ENCODE measurements at places on chromosomes 7 and 10.
A peak's percentile ranks its signal among the peaks of the same experiment; 100 is the strongest.

GRCh38 chr7:96052289-96052688 lies 269.6 kb downstream of the SLC25A13 start:
- DNase-seq: no peak

DNA sequence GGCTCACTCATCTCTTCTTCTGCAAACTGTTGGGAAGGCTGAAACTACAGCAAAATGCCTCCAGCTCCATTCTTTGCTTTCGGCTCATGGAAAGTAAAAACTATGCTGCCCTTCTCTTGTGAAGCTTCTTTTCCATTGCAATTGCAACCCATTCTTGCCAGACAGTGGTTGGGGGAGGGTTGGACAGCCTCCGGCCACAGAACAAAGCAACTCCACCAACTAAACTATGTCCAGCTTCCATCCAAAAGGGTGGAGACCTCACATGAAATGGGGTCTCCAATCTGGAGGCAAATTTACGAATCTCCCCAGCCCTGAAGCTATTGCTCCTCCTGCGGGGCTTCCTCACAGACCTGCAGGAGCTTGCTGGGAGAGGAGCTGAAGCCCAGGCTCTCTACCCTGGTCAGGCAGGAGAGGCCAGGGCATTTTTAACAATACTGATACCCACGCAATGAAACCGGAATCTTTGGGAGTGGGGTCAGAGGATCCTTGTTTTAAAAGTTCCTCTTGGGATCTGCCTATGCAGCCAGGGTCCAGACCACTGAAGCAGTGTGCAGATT lies 549 bp downstream of the GPNMB start:
- no peak for DNase-seq

- no peak for DNase-seq
Observed at GRCh38 chr7:69981646-69982045, 383.4 kb downstream of the AUTS2 start.

GRCh38 chr7:142669074-142669654 lies 80.1 kb upstream of the PRSS1 start:
- peak; percentile 38 for DNase-seq

DNA sequence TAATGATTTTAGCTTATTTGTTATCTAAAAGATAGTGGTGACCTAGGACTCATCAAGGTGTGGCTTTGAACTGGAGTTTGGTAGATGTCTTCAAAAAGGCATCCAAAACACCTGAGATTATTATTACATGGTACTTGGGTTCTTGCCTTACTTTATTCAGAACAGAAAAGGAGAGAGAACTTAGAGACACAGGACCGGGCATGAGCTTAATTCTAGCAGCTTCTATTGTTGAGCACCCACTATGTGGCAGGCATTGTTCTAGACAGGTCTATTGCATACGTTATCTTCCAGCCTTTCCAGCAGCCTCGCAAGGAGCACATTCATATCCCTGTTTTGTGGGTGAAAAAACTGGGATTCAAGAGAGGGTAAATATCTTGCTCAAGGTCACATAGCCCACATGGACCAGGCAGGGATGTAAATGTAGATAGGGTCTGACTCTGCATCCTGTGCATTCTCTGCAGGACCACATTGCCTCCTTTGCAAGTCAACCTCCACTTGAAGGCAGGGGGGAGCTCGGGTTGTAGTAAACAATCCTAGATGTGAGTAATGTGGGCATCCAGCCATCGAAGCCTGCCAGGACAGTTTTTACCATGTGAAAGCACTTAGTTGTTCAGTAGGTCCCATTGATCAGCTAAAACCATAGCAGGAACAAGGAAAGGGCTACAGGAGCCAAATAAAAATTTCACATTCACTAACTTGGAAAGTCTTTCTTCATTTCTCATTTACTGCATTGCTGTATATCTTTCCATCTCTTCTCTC lies 551.4 kb downstream of the LRMDA start:
- no peak for DNase-seq

DNA sequence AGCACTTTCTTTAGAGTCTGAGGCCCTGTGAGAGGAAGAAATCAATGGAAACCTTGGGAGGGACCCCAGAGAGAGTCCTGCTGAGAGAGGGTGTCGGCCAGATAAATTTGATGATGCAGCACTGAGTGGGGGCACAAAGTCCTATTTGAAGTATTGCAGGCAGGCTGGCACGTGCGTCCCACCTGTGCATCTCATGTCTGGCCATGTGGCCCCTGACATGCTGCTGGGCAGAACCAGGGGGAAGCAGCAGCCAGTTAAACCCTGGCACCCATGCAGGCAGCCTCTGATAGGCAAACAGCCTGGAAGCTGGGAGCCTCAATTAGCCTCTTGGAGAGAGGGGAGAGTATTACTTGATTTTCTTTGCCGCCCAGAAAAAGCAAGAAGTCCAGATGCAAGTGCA lies 180.9 kb downstream of the PLXNA4 start:
- no peak for DNase-seq

DNA sequence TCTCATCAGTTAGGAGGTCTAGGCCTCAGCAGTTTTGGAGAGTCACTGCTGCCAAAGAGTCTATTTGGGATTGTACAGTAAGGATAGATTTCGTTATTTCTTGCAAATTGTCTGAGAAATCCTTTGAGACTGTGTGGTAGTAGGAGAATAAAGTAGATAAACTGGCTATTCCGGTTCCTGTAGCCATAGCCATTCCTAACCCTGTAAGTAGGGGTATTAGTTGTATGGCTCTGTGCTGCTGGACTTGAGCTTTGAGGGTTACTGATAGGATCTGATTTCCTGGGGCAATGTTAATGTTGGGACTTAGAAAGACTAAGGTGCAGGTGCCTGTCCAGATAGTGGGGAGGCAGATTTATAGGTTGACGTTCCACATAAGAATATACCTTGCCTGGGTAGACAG lies 36.1 kb upstream of the ZNF138 start:
- no peak for DNase-seq

GRCh38 chr10:124039483-124040013 lies 53.9 kb downstream of the CHST15 start:
- DNase-seq: no peak

GRCh38 chr10:60943316-60944057 lies 498 bp downstream of the RHOBTB1 start:
- DNase-seq: no peak

- DNase-seq: no peak
Observed at GRCh38 chr7:139623518-139623917, 100.0 kb downstream of the CLEC2L start.

DNA sequence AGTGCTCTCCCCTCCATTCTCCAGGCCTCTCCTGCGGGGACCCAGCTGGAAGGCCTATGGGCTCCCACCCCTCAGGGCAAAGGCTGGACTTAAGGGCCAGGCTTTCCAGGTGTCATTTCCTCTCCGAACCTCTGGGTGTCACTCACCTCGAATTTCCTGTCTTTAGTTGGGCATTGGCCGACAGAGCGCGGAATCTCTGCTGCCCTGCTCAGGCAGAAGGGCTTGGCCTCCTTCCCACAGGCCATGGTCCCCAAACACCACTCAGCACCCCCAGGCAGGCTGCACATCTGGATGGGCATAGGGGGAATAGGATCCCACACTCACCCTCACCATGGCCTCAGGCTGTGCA lies 212.9 kb downstream of the CCSER2 start:
- no peak for DNase-seq

- DNase-seq: no peak
Observed at GRCh38 chr10:130495891-130496636, 359.9 kb downstream of the GLRX3 start.

DNA sequence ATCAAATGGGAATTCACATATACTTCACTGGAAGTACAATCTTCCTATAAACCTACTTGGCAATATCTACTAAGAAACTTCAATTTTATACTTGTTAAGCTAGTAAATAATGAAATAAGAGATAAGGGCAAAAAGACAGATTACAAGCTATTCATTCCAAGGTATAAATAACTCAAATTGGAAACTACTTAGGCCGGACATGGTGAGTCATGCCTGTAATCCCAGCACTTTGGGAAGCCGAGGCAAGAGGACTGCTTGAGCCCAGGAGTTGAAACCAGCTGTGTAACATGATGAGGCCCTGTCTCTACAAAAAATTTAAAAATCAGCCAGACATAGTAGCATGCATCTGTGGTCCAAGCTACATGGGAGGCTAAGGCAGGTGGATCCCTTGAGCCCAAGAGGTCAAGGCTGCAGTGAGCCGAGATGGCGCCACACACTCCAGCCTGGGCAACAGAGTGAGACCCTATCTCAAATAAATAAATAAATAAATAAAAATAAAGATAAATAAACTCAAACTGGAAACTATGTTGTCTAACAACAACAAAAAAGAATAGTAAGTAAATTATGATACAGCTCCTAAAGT lies 37.6 kb downstream of the ARHGAP21 start:
- DNase-seq: no peak

- DNase-seq: no peak
Observed at GRCh38 chr7:157560710-157561522, 224.1 kb downstream of the DNAJB6 start.

- no peak for DNase-seq
Observed at GRCh38 chr10:86752311-86752710, 4.1 kb upstream of the BMPR1A start.

DNA sequence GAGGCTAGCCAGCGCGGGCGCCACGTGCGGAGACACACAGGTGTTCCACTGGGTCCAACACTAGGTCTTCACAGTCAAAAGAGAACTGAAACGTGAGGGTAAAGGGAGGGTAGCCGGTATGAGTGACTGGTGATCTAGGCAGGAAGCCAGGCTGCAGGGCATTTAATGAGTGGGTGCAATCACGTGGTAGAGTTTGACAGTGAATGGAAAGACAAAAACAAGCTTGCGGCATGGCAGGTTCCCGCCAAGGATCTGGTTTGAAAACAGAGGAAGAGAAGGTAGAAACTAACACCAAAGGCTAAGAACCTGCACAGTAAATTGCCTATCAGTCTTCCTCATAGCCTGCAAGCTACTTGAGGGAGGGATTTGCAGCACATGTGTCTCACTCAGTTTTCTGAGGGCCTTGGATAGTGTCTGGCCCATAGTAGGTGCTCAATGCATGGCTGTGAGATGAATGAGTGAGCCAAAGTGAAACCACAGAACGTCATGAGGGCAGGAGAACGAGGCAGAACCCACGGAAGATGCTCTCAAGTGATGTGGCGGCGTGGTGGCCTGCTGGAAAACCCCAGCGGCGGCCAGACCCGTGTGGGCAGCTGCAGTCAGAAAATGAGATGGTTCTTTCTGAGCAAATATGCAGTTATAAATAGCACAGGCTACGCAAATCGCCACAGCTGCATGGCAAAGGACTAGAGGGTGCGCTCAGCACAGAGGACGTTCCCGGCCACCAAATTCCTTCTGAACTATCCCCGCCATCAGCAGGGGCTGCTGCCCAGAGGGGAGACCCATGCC lies 183.6 kb upstream of the NFE2L3 start:
- peak; percentile 13 for DNase-seq

DNA sequence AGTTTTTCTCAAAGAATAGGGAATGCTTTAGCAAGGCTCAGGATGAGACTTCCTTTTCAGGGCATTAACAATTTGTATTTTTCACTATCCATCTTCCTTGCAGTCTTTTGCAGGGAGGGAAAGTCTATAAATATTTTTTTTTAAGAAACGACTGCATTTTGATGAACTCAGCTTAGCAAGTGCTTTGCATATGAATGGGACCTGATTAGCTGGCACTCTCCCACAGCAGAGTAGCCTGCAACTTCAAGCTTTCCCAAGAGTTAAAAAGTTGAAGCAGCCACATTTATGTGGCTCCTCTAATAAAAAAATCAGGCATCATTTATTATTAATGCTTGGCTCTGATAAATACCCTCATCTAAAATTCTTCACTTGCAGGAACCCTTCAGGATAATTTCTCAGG lies 134.0 kb downstream of the GRID1 start:
- no peak for DNase-seq

- DNase-seq: peak; percentile 37
Observed at GRCh38 chr7:142485617-142486226, 227.9 kb upstream of the PRSS58 start.

DNA sequence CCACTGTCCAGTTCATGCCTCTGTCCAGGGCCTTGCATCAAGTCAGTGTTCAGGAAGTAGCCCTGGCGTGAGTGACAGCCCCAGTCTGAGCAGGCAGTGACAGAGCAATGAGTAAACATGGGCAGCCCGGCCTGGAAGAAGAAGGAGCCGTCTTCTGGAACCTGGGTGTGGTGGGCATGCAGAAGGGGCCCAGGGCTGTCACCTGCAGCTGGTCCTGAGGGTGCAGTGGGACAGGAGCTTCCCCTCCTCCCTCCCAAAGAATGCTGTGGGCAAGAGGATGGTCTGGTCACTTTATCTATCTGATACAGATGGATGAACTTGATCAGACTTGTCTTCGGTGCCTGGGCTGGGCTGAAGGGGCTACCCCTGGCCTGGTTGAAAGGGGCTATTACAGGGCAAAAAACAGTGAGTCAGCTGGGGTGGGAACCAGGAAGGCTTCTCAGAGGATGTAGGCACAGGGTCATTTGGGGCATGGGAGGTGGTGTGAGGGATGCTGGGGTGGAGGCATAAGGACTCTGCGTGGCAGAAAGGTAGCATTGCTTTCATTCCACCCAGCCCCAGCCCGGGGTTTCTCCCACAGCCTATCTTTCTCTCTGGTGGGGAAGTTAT lies 42.7 kb upstream of the PPIF start:
- no peak for DNase-seq

- DNase-seq: no peak
Observed at GRCh38 chr10:120557311-120557710, 100.3 kb downstream of the PLPP4 start.

DNA sequence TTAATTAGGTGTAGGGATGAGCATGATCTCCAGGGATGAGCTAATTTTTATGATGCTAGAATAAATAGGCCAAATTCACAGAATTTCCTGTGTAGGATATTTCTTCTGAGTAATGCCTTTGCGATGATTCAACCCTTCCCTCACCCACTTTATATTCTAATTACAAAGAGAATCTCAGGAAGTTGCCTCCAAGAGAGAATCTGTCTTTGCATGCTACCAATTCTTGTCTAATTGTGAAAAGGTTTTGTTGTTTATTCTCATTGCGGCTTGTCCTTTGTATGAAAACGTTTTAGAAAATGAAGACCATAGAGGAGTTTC lies 6.3 kb downstream of the C7orf57 start:
- peak; percentile 14 for DNase-seq

DNA sequence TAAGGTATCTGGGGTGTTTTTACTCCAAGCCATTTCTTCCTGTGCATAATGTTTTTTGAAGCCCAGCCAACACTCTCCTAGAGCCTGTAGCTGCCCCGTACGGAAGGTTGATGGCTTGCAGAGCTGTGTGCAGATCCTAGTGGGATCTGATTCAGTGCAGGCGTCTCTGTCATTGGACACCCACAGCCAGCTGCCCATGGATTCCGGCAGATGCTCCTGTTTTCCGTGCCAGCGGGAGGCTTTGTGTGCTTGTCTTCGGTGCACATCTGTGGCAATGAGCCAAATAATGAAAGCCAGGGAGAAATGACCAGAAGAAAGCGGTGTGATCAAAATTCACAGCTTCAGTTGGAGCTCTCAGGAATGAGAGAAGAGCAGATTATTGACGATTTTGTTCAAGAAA lies 426.4 kb downstream of the TYW1 start:
- DNase-seq: no peak

GRCh38 chr7:1535701-1536454 lies 5.4 kb downstream of the MAFK start:
- no peak for DNase-seq

- DNase-seq: no peak
Observed at GRCh38 chr10:107356396-107356795, 191.9 kb upstream of the SORCS1 start.

GRCh38 chr10:69045441-69046300 lies 42.2 kb upstream of the SRGN start:
- DNase-seq: peak; percentile 57

Data from CD4-positive, alpha-beta T cell treated with Interleukin-15 for 4 hours (primary cell).